Bronchial epithelial cell (primary cell): ENCODE measurements at places on chromosomes 13 and 19. TPM values are rescaled to one million over a fixed set of nuclear protein-coding genes. Genes with fewer than 3 reads are reported as not detected.
A peak's percentile ranks its signal among the peaks of the same experiment; 100 is the strongest.

DNA sequence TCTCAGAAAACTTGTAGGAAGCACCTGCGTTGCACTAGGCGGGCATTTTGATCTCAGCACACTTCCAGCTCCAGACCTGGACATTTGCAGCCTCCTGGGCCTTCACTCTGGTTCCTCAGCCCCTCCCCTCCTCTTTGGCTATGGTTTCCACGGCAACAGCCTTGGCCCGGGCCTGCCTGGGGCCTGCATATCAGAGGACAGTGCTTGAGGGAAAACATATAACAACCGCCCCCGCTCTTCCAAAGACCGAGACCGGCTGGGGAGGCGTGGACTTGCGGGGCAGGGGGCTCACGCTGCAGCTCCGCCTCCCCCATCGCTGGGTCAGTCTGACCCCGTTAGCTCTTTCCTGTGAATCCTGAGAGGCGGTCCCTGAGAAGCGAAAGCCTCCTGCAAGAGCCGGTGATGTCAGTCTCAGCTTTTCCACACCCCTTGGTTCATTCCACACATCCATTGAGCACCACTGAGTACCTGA is 125.7 kb upstream of the PEG3 start:
- DNase-seq: no peak

DNA sequence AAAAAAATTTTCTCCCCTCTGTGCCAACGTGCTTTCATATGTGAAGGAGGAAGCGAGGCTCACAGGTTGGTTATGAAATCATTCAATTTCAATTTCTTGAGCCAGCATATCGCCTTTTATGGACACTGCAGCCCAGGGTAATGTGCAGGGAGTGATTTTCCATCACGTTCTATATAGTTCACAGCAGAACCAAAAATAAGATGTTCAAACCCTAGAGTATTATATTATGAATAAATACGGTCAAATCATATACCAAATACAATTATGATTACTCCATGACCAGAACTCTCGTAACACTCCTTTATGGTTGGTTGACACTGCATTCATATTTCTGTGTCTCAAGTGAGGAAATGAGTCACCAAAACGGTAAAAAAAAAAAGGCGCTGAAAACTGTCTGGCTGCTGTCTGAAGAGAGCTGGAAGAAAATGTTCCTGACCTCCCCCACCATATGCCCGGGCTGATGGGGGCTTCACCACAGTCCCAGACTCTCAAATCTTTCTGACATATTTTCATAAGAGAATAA is 75.8 kb upstream of the UBAC2 start:
- DNase-seq: peak; percentile 90

DNA sequence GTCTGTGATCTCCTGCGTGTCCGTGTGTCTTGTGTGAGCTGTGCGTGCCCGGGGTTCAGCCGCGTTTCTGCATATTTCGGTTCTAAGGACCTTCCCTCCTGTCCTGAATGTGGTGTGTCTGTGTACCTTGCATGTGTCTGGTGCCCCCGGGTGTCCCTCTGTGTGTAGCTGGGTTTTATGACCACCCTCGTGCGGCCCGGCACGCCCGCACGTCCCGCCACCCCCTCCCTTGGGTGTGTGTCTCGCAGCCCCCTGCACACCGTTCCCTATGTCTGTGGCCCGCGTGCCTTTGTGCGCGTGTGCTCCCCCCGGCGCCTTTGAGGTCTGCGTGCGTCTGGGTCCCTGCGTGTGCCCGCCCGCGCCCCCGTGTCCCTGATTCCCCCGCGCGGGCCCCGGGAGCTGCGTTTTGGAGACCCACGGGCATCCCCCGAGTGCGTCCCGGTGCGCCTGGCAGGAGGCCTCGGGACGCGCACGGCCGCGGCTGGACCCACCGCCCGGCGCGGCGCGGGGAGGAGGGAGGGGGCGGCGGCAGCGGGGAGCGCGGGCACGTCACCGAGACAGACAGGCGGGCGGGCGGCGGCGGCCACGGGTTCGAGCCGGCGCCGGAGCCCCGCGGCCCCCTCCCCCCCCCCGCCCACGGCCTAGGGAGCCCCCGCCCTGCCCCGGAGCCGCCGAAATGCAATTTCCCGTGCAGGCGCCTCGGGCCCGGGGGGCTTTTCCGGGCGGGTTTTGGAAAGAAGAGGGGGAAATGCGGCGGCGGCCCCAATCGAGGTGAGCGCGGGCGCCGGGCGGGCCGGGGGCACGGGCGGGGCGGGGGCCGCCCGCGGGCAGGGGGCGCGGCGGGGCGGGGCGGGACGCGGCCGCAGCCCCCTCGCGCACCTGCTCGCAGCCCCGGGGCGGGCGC is 12.0 kb upstream of the NANOS3 start:
- no peak for DNase-seq

- DNase-seq: no peak
Measured at GRCh38 chr19:41928221-41928683, at the start of gene ERFL. ERFL (minus strand) TSS chr19:41928449; CDS start chr19:41912919, 15,530 bp downstream.

GRCh38 chr13:42746866-42747265 is 34.5 kb upstream of the FAM216B start:
- peak; percentile 33 for DNase-seq

DNA sequence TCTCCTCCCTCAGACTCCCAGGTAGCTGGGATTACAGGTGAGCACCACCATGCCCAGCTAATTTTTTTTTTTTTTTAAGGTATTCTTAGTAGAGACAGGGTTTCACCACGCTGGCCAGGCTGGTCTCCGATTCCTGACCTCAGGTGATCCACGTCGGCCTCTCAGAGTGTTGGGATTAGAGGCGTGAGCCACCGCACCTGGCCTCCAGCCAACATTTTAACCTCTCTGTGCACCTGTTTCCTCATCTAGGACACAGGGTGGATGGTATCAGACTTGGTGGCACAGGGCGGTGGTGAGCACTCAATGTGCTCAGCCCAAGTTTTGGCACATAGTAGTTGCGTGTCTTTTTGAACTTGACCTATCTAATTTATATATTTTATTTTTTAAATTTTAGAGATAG is 12.5 kb downstream of the APBA3 start:
- DNase-seq: no peak

- DNase-seq: no peak
Measured at GRCh38 chr13:31433207-31433606, 233.4 kb downstream of the B3GLCT start.

ZNF99 gene
- total RNA-seq: not detected in 2 replicates

SBK3 gene
- total RNA-seq: not detected in 2 replicates
